ENCODE measurements at places on chromosomes 1 and 21.

- no peak for DNase-seq
Observed at GRCh38 chr1:225973158-225973557, 26.0 kb downstream of the SDE2 start.

- DNase-seq, result no peak
Observed at GRCh38 chr1:170660871-170661645, 2.9 kb upstream of the PRRX1 start.

DNA sequence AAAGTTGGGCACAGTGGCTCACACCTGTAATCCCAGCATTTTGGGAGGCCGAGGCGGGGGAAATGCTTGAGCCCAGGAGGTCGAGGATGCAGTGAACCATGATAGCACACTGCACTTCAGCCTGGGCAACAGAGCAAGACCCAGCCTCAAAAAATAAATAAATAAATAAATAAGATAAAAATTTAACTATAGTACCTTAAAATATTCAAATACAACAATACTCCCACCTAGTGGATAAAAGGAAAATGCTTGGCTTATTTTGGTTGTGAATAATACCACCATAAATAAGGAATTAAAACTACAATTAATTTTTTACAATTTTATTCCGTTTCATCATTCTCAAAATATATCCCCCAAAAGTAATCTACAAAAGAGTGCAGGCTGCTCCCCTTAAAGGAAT is 8.1 kb downstream of the PSMG1 start:
- DNase-seq, result no peak

GRCh38 chr1:81118550-81118949 is 682.2 kb upstream of the ADGRL2 start:
- DNase-seq, result no peak

GRCh38 chr1:41742219-41742618 is 176.5 kb downstream of the HIVEP3 start:
- no peak for DNase-seq

- DNase-seq, result no peak
Observed at GRCh38 chr1:54989473-54989872, 9.0 kb downstream of the TMEM61 start.

DNA sequence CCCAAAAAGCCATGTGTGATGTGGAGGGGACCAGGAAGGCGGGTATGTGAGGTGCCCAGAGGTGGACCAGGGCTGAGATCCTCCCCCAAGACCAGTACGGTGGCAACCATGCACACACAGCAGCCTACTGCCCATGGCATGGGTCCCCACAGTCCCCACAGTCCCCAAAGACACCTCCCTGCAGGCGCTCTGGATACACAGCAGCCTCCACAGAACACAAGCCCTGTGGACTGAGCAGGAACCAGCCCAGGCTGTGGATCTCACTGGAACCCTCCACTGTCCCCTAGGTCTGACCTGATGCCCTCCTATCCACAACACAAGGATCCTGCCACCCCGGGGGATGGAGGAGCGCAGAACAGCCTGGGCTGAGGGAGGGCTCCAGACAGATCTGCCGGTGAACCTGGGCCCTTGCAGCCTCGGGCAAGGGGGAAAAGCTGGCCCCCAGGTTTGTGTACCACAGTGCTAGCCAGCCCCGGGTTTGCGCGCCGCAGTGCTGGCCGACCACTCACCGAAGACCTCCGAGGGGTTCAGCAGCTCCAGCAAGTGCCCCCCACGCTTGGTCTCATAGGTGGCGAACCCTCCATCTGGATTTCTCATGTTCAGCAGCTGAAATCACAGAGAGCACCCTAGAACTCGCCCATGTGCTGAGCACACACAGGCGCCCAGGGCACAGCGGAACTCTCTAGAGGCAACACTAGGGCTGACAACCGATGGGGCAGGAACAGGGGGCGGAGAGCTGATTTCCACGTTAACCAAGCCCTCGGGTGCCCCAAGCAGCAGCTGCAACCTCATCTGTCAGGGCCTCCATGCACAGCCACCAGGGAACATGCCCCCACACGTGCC is 22.1 kb upstream of the SPATC1L start:
- DNase-seq, result no peak

- no peak for DNase-seq
Observed at GRCh38 chr1:223708001-223708359, 4.4 kb upstream of the CAPN2 start.

GRCh38 chr1:200471739-200472138 is 61.9 kb upstream of the ZNF281 start:
- no peak for DNase-seq

- peak; percentile 71 for DNase-seq
Observed at GRCh38 chr1:227999056-227999930, 7.5 kb upstream of the WNT3A start.

DNA sequence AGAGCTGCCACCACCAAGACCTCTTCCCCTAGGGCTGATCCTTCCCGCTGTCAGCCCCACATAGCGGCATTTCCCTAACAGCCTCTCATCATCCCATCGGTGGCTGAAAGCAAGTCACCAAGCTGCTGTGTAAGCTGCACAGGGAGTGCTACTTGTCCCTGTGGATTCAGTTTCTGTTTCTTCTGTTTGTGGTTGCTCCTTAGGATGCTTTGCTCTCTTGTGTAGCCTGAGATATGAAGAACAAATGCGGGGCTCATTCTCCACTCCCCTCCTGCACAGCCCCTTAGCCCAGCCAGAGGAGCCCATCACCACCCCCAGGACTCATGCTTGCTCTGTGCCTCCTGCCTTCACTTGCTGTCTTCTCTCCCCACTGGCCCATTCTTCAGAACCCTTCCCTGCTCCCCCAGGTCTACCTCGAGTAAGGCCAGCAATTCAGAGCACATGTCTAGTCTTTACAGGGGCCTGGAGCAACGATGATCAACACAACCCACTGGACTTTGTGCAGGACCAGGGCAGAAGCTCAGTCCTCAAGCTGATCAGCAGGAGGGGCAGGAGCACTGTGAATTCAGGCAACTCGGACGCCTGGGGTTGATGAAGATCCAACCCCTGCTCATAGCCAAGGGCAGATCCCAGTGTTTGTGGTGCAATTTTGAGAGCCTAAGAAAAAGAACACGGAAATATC is 82.6 kb upstream of the GALNT2 start:
- DNase-seq, result no peak

DNA sequence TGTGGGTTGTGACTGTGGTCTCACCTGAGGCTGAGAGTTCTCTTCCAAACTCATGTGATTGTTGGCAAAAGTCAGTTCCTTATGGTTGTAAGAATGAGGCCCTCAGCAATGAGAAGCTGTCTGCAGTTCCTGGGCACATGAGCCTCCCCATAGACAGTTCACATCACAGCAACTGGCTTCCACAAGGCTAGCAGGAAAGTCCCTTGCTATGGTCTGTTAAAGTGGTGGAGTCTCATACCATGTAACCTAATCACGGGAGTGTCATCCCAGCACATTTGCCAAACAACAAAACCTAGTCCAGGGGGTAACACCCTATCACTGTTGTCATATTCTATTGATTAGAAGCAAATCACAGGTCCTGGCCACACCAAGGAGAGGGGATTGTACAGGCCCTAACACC is 163.8 kb downstream of the BACH1 start:
- DNase-seq, result no peak

- no peak for DNase-seq
Observed at GRCh38 chr1:21914880-21915640, 22.1 kb downstream of the HSPG2 start.

- no peak for DNase-seq
Observed at GRCh38 chr1:238672262-238672661, 714.1 kb upstream of the CHRM3 start.

- DNase-seq, result no peak
Observed at GRCh38 chr1:91799863-91800262, 86.1 kb downstream of the TGFBR3 start.

GRCh38 chr1:27257155-27257554 is 22.7 kb downstream of the WDTC1 start:
- DNase-seq, result no peak

DNA sequence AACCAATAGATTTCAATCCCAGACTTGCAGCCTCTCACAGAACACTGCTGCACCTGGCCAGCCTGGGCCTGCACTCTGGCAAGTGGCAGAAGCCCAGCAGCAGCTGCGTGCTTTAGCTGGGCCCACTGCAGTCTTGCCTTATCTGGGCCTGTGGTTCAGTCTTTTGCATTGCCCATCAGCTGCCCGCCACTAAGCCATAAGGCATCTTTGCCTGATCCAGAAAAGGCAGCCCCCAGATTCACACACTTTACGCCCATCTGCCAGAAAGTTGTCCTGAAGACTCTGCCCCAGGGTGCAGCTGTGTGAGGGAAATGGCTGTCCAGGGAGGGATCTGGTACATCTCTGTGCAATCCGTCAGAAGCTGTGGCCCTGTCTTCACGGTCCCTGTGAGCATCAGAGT is 217.0 kb downstream of the DNAH14 start:
- DNase-seq, result no peak

- peak; percentile 89 for DNase-seq
Observed at GRCh38 chr1:226662642-226663326, 76.3 kb downstream of the ITPKB start.

GRCh38 chr1:33346927-33347649 is 26.2 kb upstream of the A3GALT2 start:
- no peak for DNase-seq

DNA sequence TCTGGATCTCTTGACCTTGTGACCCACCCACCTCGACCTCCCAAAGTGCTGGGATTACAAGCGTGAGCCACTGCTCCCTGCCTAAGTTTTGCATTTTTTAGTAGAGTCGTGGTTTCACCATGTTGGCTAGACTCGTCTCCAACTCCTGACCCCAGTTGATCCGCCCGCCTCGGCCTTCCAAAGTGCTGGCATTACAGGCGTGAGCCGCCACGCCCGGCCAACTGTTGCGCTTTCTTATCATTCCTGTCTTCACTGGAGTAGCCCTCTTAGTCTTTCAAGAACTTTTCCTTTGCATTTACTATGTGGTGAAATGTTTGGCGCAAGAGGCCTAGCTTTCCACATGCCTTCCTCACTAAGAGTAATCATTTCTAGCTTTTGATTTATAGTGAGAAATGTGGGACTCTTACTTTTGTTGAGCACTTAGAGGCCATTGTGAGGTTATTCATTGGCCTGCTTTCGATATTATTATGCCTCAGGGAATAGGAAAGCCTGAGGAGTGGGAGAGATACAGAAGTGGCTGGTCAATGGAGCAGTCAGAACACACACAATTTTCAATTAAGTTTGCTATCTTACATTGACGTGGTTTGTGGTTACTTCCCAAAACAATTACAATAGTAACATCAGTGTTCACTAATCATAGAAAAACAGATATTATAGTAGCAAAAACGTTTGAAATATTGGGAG is 111.0 kb downstream of the ZMYM4 start:
- no peak for DNase-seq

- no peak for DNase-seq
Observed at GRCh38 chr1:119968601-119969000, 72.3 kb upstream of the ADAM30 start.

GRCh38 chr21:32190493-32191144 is 88.2 kb downstream of the MIS18A start:
- DNase-seq, result no peak

- no peak for DNase-seq
Observed at GRCh38 chr1:109644670-109645069, 11.2 kb upstream of the GSTM4 start.

DNA sequence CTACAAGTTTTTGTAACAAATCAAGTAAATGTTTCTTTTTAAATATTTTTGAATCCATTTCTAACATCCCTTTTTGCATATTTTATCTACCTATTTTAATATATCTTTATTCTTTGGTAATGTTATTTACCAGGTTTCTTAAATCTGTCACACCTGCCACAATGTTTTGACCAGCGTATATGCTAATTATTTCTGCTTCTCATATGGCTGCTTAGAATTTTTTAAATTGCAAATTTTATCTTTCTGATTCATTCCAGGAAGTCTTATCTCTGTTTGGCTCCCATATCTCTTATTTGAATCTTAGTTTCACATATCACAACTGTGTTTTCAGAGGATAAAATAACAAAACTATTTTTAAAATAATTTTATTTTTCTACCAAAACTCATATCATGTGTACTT is 1411.1 kb downstream of the KCNT2 start:
- DNase-seq, result no peak

GRCh38 chr1:156693848-156694689 is 11.3 kb downstream of the CRABP2 start:
- no peak for DNase-seq

DNA sequence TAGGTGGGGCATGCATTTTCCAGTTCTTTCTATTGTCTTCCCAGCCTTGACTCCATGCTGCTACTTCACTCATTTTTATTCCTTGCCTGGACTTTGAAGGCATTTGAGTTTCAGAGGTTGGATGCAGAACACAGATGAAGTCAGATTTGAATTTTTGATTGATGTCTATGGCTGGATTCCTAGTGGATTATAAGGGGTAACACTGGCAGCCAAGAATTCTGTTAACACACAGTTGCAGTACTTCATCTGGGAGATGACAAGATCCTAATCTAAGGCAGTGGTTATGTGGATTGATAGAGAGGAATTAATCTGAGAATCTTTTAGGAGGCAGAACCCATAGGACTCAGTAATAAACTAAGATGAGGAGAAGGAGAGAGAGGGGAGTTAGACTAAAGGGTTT is 439.0 kb upstream of the USP24 start:
- DNase-seq, result no peak

GRCh38 chr1:201136355-201137023 is 9.5 kb upstream of the ASCL5 start:
- no peak for DNase-seq

DNA sequence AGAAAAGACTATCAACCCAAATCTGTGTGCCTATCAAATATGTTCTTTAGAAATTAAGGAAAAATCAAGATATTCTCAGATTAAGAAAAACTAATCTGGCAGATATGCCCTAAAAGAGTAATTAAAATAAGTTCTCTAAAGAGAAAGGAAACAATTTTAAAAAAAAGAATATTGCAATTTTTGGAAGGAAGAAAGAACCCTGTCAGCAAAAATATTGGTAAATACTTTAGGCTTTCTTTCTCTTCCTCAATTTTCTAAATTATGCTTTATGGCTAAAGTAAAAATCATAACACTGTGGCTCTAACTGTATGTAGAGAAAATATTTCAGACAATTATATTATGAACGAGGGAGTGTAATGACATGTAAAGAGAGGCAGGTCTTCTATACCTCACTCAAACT is 691.3 kb upstream of the PTBP2 start:
- DNase-seq, result no peak

- no peak for DNase-seq
Observed at GRCh38 chr1:29506678-29507225, 270.4 kb downstream of the PTPRU start.

Measured in stimulated activated CD4-positive, alpha-beta T cell treated with anti-CD3 and anti-CD28 coated beads, Interleukin-4, amount 100 ng/mL, for 24 hours (primary cell).